ENCODE measurements at places on chromosomes 12 and 14. TPM values are rescaled to one million over a fixed set of nuclear protein-coding genes. Genes with fewer than 3 reads are reported as not detected.

GRCh38 chr12:107386569-107386968 lies 293.2 kb upstream of the CRY1 start:
- no peaks in the 10 kb centered on the region for H3K36me3 ChIP-seq
- no peak for DNase-seq
- H3K4me1 ChIP-seq, result peaks cover 34% of the 10 kb centered on the region

DNA sequence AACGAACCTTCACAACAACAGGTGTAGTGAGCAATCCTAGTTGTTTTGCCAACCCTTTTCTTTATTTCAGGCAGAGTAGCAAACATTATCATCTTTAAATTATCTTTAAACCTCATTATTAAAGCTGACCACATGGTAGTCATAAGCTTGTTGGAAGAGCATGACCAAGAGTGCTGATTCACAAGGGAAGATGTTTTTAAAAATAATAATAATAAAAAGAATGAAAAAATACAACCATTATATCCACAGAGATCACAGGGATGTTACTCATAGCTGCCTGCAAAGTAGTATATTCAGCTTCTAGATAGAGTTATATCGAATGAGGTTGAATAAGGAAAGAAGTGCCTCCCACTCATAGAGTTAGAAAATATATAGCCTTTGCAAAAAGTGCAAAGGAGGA lies 101.0 kb upstream of the FLRT2 start:
- no peak overlapping the region for H3K27ac ChIP-seq
- no peak overlapping the region for H3K4me3 ChIP-seq
- no peaks in the 10 kb centered on the region for H3K36me3 ChIP-seq
- H3K27me3 ChIP-seq, result no peaks in the 10 kb centered on the region
- no peak for DNase-seq

SSTR1 gene
- total RNA-seq, result not detected

NINJ2 gene
- 1.1 TPM for total RNA-seq

COQ5 gene
- total RNA-seq, result 6.9 TPM

LMO3 gene
- total RNA-seq, result not detected

- peaks cover 39% of the 10 kb centered on the region for H3K4me1 ChIP-seq
- no peak for DNase-seq
- H3K36me3 ChIP-seq, result peaks cover 16% of the 10 kb centered on the region
- no peak overlapping the region for H3K4me3 ChIP-seq
- no peaks in the 10 kb centered on the region for H3K27me3 ChIP-seq
Measured at GRCh38 chr14:67490196-67490595, 1.7 kb upstream of the TMEM229B start.

DNA sequence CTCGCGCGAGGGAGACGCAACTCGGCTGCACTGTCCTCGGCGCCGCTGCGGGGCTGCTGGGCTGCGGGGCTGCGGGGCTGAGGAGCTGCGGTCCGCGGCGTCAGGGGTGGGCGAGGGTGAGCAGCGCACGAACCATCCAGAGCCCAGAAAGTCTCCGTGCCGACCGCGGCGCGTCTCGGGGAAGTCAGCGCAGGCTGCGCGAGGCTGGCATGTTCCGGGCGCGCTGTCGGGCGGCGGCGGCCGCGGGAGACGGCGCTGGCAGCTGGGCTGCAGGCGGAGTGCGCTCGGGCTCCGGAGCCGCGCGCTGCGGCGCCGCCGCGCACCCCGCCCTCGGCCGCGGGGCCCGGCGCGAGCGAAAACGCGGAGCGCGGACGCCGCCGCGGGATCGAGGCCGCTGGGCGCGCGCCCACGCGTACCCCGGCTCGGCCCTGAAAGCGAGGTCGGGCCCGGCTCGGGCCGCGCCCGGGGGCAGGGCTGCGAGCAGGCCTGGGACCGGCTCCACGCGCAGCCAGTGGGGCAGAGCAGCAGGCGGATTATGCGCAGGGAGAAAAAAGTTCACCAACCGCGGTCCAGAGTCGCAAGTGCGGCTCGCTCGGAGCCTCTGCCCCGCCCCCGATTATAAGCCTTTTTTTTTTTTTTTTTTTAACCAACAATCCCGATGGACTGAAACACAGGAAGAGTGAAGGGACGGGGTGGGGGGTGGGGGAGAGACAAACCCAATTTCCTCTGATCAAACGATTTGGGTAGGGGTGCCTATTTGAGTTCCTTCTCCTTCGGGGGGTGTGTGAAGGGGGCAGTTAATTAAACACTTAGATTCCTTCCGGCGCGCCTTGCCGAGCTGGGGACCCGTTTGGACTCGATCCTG lies at the start of gene PRICKLE1:
Gene PRICKLE1, minus strand, starts transcription at position 282 of the 865 bp plus-strand sequence. CDS start 117,230 bp downstream, outside the sequence.
- H3K27ac ChIP-seq, result no peak within 1 kb of the TSS
- H3K4me3 ChIP-seq, result peak within 1 kb of the TSS; percentile 26
- peaks cover 16% of the 10 kb centered on the region for H3K4me1 ChIP-seq
- peaks cover 42% of the 10 kb centered on the region for H3K27me3 ChIP-seq
- no peak for DNase-seq

LHX5 gene
- total RNA-seq, result not detected

DNA sequence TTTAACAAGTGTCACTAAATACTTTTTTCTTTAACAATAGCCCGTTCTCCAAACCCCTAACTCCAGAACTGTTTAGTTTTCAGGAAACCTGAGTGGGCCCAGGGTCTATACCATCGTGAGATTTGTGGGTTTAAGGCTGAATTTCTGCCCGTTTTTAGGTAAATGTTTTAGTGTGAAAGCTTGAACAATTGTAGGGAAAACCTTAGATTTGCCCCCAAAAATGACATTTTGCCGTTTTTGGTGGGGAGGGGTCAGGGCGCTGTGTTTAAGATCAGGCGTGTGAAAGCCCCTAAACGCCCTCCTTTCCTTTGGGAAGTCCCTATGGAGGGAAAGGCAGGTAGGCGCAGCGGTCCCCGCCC lies 320 bp upstream of the PRPF39 start:
- DNase-seq, result no peak
- H3K27me3 ChIP-seq, result no peaks in the 10 kb centered on the region
- H3K4me3 ChIP-seq, result peak overlapping the region; percentile 78

SLC25A47 gene
- not detected for total RNA-seq

FGF23 gene
- not detected for total RNA-seq

NKX2-1 gene
- total RNA-seq, result not detected

- H3K36me3 ChIP-seq, result no peaks in the 10 kb centered on the region
- no peaks in the 10 kb centered on the region for H3K27me3 ChIP-seq
- H3K4me3 ChIP-seq, result no peak overlapping the region
- no peak overlapping the region for H3K27ac ChIP-seq
- no peaks in the 10 kb centered on the region for H3K4me1 ChIP-seq
Measured at GRCh38 chr12:14854586-14855183, 11.4 kb upstream of the ART4 start.

GRCh38 chr14:105937253-105938054 lies 411.1 kb downstream of the TMEM121 start:
- peaks cover 11% of the 10 kb centered on the region for H3K4me1 ChIP-seq
- H3K36me3 ChIP-seq, result no peaks in the 10 kb centered on the region
- no peak overlapping the region for H3K4me3 ChIP-seq
- H3K27me3 ChIP-seq, result peaks cover 6% of the 10 kb centered on the region

MYF6 gene
- total RNA-seq, result not detected

PIWIL1 gene
- total RNA-seq, result not detected

GRCh38 chr14:92597906-92598905 lies 84.6 kb downstream of the RIN3 start:
- H3K27me3 ChIP-seq, result no peaks in the 10 kb centered on the region
- H3K36me3 ChIP-seq, result no peaks in the 10 kb centered on the region
- H3K4me1 ChIP-seq, result peaks cover 12% of the 10 kb centered on the region
- no peak for DNase-seq

GRCh38 chr14:92610849-92611271 lies 97.3 kb downstream of the RIN3 start:
- H3K36me3 ChIP-seq, result no peaks in the 10 kb centered on the region
- H3K27me3 ChIP-seq, result no peaks in the 10 kb centered on the region
- no peak for DNase-seq
- no peak overlapping the region for H3K27ac ChIP-seq
- no peak overlapping the region for H3K4me3 ChIP-seq

- H3K27me3 ChIP-seq, result no peaks in the 10 kb centered on the region
- no peaks in the 10 kb centered on the region for H3K4me1 ChIP-seq
- H3K27ac ChIP-seq, result no peak overlapping the region
- no peak overlapping the region for H3K4me3 ChIP-seq
- peak; percentile 17 for DNase-seq
Measured at GRCh38 chr14:91714805-91715204, 17.1 kb downstream of the CATSPERB start.

KRT79 gene
- not detected for total RNA-seq

DNA sequence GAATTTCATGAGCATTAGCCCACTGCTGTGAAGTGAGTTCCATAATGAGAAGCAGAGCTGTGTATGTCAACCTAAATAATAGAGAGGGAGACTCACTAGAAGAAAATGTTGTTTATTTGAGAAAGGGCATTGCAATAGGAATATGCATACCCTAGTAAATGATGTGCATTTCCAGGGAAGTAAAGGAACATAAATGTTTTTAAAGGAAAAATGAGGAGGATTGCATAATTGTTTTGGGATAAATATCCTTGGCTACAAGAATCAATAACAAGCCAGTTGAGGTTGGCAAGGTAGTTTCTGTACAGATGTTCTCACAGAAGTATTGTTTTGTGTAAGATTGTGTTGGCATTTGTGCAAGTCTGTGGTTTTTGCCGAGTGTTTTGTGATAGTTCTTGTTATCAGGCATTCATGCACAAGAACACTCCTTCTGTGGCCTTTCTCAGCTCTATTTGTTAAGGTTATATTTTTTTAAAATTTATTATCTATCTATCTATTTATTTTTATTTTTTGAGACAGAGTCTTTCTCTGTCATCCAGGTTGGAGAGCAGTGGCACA lies 47.1 kb downstream of the EMP1 start:
- H3K4me1 ChIP-seq, result no peaks in the 10 kb centered on the region
- no peak overlapping the region for H3K27ac ChIP-seq
- H3K36me3 ChIP-seq, result no peaks in the 10 kb centered on the region
- H3K4me3 ChIP-seq, result no peak overlapping the region
- H3K27me3 ChIP-seq, result peaks cover 4% of the 10 kb centered on the region

All from CD4-positive, alpha-beta T cell (primary cell).